ENCODE measurements at places on chromosomes 3 and 15. TPM values are rescaled to one million over a fixed set of nuclear protein-coding genes. Genes with fewer than 3 reads are reported as not detected.

The SPESP1 gene
- 0.56 TPM for total RNA-seq

The HHATL gene
- total RNA-seq: not detected

The CLDN16 gene
- total RNA-seq: not detected

The TFG gene
- total RNA-seq: 71.6 TPM

The CELF6 gene
- 0.98 TPM for total RNA-seq

The TUSC7 gene
- not detected for total RNA-seq

The MESD gene
- total RNA-seq: 37.7 TPM

The EXD1 gene
- total RNA-seq: not detected

The BMF gene
- 9.6 TPM for total RNA-seq

The FURIN gene
- total RNA-seq: 933 TPM

The SCAMP5 gene
- 1.4 TPM for total RNA-seq

The P2RY12 gene
- not detected for total RNA-seq

The NR2C2 gene
- total RNA-seq: 62.1 TPM

The KNG1 gene
- not detected for total RNA-seq

The TP63 gene
- total RNA-seq: 1.0 TPM

The NOX5 gene
- 0.02 TPM for total RNA-seq

The GATA2 gene
- total RNA-seq: 0.32 TPM

The LOXL1 gene
- 1.0 TPM for total RNA-seq

The IFT57 gene
- total RNA-seq: 20.6 TPM

The CFAP92 gene
- not detected for total RNA-seq

The TMEM44 gene
- total RNA-seq: 1.6 TPM

The MME gene
- total RNA-seq: not detected

The SLC28A2 gene
- total RNA-seq: not detected

The ARRDC4 gene
- total RNA-seq: 2.2 TPM

The DVL3 gene
- total RNA-seq: 41.8 TPM
